Memory B cell (primary cell): ENCODE measurements at places on chromosomes 6 and 20.

DNA sequence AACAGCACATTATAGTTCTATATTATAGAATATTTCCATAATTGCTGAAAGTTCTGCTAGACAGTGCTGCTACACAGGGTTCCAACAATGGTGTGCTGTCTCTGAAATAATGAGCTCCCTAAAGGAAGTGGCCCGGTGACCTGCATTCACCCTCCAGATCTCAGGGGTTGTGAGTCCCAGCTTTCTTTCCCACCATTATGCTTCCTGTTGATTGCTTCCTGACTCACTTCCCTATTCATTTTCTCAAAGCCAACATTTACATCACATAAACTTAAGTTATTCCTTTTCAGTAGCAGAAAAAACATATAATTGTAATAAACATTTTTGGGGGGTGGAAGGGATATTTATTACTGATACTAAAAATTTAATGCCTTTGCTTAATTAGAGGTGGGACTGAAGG is 12.9 kb upstream of the CCN6 start:
- DNase-seq: no peak

DNA sequence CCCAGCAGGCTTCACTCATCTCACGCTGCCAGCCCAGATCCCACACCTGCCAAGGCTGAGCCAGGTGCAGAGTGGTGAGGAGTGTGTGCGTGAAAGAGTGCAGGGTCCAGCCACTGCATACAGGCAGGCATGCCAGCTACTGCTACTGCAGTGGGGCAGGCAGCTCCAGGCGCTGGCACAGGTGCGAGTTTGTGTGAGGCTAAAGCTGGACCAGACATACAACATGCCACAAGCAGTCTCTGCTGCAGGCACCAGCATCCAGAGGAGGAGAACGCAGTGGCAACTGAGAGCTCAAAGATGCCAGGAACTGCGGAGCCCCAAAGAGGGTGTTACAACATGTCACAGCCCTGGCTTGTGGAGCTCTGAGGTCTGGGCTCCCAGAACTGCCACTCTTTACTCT is 149.8 kb downstream of the EYS start:
- no peak for DNase-seq

GRCh38 chr6:154239392-154239791 is 117.2 kb downstream of the IPCEF1 start:
- no peak for DNase-seq

GRCh38 chr20:51687108-51687507 is 81.1 kb downstream of the ATP9A start:
- no peak for DNase-seq

- no peak for DNase-seq
Measured at GRCh38 chr20:24164360-24164759, 175.8 kb upstream of the GGTLC1 start.

DNA sequence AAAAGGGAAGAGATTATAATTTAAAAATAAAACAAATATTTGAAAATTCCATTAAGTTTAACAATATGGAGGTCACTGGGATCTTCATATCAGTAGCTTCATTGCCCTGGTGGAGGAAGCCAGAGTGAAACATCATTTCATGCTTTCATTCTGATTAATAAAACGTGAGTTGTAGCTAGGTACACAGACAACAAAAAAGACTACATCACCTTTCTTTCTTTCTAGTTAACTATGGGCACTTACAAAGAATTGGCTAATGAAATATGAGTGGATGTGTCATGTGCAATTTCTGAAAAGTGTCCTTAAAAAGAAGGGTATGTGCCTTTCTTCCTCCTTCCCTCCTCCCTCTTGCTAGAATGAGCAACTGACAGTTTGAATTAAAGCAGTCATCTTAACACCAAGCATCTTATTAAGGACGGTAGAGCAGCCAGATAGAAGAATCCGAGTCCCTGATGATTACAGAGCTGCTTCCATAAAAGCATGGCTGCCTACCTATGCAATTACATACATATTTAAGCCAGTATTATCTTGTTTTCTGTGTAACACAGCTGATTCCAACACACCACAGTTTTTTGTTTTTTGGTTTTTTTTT is 3.4 kb downstream of the SERAC1 start:
- DNase-seq: no peak

DNA sequence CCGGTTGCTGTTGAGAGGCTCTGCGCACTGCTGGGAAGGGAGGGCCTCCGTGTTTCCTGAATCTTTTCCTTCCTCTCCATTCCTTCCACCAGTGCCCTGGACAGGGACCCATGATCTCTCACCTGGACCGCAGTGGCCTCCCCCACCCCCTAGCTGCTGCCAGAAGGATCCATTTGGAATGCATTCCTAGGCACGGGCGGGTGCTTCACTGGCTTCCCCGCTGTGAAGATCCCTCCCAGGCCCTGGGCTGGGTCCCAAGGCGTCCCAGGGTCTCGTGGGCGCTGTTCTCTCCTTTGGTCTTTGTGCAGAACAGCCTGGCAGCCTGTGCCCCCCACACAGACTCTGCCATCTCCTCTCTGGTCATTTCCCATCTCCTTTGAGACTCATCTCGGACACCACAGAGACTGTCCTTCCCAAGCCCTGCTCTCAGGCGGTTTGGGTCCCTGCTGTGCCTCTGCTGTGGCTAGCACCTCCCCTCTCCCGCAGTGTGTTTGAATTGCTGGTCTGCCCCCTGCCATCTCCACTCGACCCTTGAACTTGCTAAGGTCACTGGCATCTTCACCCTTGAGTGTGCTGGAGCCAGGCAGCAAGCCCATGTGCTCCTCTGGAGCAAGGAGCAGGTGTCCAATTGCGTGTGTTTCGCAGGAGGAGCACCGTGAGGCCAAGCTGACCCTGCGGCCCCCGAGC is 59.0 kb downstream of the TCP11 start:
- no peak for DNase-seq

DNA sequence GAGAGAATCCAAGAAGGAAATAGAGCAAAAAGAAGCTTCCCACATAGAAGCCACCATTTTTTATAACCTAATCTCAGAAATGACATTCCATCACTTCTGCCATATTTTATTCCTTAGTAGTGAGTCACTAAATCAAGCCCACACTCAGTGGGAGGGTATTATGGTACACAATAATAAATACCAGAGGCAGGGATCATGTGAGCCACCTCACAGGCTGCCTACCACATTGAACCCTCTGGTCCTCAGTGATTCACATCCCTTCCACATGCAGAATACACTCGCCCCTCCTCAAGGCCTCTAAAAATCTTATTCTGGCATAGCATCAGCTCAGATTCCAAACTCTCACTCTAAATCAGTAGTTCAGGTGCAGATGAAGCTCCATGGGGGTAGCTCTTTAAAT is 49.4 kb downstream of the TMC2 start:
- no peak for DNase-seq
